Inflammatory macrophage (primary cell): ENCODE measurements at places on chromosomes 16 and 17.

- DNase-seq, result no peak
These were observed 18.4 kb downstream of the MAP1LC3B start for GRCh38 chr16:87410530-87410929.

GRCh38 chr16:49441366-49441780 is 67.8 kb downstream of the C16orf78 start:
- DNase-seq, result no peak

DNA sequence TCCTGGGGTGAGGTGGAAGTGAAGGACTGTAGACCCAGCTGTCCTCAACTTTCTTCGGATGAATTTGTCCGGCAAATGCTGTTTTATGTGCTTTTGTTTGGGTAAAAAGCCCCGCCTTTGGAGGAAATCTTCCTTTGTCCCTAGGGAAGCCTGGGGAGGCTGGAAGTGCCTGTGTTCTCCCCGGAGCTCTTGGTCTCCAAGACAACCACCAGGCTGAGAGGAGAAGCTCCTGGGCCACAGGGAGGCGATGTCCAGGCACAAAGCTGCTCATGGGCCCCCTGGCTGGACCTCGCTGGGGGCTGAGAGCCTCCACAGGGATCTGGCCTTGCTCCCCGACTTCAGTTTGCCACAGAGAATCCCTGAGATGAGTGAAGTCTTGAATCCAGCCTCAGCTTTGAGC is 293.1 kb upstream of the N4BP1 start:
- no peak for DNase-seq

GRCh38 chr17:3859940-3860339 is 13.9 kb upstream of the NCBP3 start:
- DNase-seq, result no peak

GRCh38 chr17:77291591-77292386 is 151.0 kb downstream of the SEC14L1 start:
- DNase-seq, result no peak

DNA sequence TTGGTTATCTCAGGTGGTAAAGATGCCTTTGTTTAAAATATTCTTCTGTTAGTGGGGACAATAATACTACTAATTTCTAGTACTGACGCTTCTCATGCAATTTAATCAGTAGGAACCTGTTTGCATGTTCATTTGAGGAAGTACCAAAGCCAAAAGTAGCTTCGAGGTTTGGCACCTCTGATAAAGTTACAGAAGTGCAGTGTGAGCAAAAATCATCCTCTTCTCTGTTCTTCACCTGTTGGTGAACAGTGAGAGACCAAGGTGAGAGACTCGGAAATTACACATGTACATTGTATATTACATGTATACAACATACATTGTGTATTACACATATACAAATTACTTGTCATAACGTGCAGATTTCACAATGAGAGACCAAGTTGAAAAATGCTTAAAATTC is 404.6 kb downstream of the MAF start:
- DNase-seq, result no peak

- peak; percentile 77 for DNase-seq
These were observed 55.7 kb downstream of the SYNRG start for GRCh38 chr17:37553401-37553966.

DNA sequence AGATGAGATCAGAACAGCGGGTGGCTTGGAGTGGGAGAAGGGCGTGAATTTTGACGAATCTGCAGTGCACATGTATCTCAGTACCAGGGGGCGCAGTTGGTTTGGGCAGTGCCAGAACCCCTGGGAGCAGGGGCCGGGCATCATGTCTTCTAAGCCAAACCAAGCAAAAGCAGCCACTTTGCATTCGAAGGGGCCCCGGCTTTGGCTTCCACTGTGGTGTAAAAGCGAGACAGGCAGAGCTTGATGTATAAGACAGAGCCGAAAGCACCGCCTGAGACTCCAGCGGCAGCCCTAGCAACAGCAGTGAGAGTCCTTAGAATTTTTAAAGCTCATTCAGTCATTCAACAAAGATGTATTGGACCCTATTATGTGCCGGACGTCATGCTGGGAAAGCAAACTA is 3.8 kb upstream of the XYLT1 start:
- DNase-seq, result no peak

GRCh38 chr17:14690704-14691103 is 389.8 kb downstream of the HS3ST3B1 start:
- no peak for DNase-seq

DNA sequence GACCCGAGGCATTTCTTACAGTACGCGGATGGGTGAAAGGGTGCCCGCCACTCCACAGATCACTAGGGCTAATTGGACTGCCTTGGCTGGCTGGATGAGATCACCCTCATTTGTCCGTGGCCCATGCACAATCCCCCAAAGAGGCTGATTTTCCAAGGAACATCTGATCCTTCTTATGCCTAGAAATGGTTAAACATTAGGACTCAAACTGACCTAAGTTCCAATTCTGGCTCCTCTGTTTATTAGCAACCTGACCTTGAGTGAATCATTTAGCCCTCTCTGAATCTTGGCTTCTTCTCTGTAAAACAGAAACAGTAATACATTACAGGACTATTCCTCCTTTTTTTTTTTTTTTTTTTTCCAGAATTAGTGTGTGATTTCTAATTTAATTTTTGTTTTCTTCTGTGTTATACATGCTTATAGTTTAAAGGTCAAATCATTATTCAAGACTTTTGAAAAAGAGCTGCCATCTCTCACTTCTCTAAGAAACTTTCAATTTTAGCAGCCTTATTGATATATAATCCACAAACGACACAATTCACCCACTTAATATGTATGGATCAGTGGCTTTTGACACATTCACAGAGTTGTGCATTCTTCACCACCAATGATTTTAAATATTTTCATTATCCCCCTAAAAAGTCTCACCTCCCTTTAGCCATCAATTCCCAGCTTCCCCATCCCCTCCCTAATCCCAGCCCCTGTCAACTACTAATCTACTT is 45.4 kb upstream of the TMEM132E start:
- DNase-seq, result no peak

DNA sequence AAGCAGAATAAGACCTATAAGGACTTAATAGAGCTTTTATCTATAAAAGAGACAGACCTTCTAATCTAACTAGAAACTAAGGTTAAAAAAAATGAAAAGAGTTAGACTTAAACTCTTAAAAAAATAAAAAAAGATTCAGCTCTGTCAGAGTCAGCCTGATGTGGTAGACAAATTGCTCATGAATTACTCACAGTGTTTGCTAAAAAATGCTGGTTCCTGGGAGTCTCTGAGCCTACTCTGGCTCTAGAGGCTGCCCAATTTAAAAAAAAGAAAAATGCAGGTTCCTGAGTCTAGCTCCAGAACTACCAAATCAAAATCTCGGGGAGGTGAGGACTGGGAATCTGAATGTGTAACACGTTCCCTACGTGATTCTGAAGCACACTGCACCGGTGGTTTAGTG is 18.1 kb downstream of the SOST start:
- no peak for DNase-seq

DNA sequence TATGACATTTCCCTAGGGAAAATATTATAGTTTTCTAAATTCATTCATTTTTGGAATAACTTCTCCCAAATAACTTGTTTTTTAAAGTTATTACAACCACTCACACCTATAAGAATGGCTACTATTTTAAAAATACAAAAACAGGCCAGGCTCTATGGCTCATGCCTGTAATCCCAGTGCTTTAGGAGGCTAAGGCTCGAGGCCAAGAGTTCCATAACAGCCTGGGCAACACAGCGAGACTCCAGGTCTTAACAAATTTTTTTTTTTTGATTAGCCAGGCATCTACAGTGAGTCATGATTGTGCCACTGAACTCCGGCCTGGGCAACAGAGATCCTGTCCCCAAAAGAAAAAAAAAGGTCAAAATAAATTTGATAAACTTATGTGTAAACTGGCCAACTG is 43.6 kb upstream of the YPEL2 start:
- no peak for DNase-seq

- DNase-seq, result no peak
These were observed 5.4 kb downstream of the DYNLL2 start for GRCh38 chr17:58088624-58089023.
